D721Med (cell line): ENCODE measurements at places on chromosomes 4 and X.

- no peak for DNase-seq
Measured at GRCh38 chrX:20968996-20969395, 405.2 kb upstream of the CNKSR2 start.

DNA sequence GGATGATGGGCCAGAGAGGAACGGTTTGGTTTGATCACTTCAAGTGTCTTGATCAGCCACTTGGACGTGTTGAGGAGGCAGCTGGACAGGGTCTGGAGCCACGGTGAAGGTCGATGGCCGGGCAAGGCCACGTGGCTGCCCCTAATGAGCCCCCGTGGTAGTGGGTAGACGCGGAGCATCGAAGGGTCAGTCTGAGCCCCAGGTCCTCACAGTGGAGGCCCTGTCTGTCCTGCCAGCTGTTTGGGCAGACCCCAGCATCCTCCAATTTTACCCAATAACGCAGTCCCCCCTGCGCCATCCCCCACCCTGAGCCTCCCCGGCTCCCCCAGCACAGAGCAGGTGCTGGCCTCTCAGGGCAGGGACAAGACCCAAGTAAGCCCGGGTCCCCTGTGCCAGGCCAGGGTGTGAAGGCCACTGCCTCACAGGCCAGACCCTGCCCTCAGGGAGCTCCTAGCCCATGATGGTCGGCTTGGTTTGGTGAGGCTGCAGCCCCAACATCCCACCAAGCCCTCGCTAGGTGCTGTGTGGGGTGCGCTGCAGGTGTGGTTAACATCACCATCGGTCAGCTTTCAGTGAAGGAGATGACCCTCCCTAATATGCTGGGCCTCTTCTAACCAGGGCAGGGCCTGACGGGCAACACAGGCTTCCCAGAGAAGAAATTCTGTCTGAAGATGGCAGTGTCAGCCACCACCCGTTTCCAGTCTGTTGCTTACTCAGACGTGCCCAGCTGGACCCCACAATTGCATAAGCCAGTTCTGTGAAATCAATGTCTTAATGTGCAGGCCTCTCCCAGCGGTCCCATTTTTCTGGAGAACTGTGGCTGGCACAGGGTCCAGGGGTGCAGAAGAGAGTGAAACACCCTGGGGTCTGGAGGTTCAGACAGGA is 40.5 kb upstream of the NKX1-1 start:
- no peak for DNase-seq

- no peak for DNase-seq
Measured at GRCh38 chrX:31053621-31054020, 18.2 kb downstream of the FTHL17 start.

DNA sequence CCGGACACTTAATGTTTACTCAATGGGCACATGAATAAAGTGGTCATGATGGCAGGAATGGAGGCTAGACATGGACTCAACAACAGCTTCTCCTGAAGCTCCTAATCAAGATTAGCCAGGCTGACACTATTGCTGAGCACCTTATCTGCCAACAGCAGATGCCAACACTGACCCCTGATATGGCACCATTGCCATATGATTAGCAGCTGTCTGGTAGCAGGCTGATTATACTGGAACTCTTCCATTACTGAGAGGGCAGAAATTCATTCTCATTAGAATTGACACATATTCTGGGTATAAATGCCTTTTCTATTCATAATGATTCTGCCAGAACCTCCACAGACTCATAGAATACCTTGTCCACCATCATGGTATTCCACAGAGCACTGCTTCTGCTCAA is 18.4 kb upstream of the AFF1 start:
- DNase-seq = no peak

DNA sequence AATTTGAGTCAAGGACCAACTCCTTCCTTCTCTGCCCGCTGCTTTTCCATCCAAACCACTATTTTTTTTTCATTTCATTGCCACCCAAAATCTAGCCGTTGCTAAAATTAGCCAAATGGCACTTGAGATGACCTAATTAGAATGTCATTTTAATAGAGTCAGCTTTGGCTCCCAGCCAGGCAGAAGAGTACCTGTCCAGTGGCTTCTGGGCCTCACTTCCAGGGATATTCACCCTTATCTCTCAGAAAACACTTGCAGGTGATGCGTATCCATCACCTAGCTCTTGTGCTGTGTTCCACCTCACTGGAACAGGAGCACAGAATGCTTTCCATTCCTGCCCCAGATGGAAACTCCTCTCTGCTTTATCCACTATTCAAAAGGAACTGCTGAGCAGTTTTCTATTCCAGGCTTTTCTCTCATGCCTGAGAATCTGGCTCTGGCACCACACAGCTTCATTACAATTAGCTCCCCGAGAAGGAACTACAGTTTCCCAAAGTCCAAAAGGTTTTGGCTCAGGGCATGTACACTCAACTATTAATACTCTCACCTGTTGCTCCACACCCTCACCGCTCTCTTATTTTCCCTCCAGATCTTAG is 18.5 kb downstream of the MAGEA9B start:
- DNase-seq = no peak

- no peak for DNase-seq
Measured at GRCh38 chr4:110808351-110808878, 185.5 kb upstream of the PITX2 start.

DNA sequence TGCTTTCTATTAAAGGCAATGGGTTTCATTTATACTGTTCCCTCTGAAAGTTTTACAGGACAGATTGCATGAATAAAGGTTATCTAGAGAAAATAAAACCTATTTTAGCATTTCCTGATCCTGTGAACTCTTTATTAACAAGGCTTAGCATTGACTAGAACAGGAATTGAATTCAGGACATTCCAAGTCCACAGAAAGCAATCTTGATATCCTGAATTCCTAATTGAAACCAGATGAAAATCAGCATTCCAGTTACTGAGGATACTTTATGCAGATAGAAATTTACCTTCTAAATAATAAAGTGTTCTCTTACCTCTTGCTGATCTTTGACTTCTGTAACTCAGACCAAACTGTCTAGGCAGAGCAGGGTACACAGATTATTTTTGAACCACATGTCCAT is 151.4 kb downstream of the ZNF518B start:
- no peak for DNase-seq

DNA sequence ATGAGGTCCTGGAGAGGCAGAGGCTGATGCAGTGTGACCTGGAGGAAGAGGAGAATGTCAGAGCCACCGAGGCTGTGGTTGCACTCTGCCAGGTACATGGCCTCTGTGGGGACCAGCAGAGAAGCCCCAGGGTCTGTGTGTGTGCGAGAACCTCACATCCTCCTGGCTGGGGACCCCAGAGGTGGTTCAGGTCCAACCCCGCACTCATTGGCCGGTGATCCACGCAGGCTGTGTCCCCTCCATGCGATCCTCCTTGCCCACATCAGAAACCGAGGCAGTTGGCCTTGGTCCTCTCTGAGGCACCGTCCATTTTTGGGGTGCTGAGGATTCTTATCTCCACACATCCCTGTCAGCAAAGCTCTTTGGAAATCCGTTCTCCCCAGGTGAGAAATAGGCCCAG is 45.3 kb downstream of the EVC start:
- DNase-seq = no peak

DNA sequence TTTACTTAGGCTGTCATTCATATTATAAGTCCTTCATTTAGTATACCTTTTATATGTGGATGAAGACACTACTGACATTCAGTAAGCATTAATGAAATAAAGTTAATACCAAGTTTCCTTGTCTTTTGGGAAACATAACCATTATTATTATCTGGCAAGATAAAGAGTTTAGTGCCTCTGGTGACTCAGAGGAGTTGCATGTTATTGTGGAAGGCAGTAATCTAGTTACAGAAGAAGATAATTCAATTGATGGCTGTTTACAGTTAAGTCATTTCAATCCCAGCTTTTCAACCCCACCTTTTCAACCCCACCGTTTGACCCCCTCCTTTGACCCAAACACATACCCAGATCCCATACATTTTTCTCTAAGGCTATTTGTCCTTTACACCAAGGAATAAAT is 143.8 kb downstream of the FANCB start:
- no peak for DNase-seq

- no peak for DNase-seq
Measured at GRCh38 chrX:117429501-117429900, 687.1 kb downstream of the KLHL13 start.

DNA sequence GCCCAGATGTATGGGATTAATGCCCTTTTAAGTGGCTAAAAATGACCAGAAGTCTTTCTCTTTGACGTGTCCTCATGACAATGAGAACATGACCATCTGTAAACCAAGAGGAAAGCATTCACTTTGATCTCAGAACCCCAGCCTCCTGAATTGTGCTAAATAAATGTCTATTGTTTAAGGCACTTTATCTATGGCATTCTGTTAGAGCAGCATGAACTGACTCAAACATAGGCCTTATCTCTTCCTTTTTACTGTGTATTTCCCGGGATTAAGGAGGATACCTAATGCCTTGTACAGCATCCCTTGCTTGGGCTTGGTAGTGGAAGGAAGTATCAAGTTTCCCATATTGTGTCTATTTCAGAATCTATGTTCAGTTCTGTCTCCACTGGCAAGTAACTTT is 47.2 kb upstream of the HS3ST1 start:
- no peak for DNase-seq

- DNase-seq = no peak
Measured at GRCh38 chr4:173401063-173401462, 2.1 kb upstream of the SCRG1 start.

DNA sequence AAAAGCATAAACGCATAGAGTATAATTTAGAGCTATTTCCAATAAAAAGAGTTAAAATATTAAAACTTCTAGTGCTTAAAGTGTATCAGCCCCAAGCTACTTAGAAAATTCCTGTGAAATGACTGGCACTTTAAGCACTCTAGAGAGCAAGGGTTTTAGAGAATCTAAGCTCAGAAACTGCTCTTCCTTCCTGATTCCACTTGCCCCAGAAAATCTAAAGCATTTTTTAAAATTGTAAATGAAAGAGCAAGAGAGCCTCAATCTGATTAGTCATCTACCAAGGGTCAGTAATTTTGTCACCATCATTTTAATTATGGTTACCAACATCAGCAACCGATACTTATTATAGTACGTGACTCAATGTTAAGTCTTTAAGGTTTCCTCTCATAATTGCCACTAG is 25.0 kb downstream of the CTPS2 start:
- no peak for DNase-seq

GRCh38 chr4:80333121-80333520 is 2.4 kb upstream of the CFAP299 start:
- no peak for DNase-seq
